RWPE1 (cell line): ENCODE measurements at places on chromosomes 4 and X.

DNA sequence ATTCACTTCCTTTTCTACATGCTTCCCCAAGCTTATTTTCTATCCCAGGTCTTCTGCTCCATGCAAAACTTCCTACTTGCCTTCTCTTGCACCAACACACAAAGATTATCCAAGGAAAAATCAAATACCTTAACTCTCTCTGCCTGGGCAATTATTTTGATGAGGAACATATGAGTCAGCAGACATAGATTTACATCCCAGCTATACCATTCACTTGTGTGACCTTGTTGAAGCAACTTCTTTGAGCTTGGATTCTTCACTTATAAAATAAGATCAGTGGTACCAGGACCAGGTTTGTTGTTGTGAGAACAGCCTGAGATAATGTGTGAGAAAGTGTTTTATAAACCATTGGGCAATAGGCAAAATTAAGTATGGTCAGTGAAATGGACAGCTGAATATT, 39.1 kb upstream of the TMEM192 start:
- peak; percentile 54 for DNase-seq

- peak; percentile 8 for DNase-seq
Measured at GRCh38 chr4:81688085-81688484, 216.4 kb upstream of the RASGEF1B start.

DNA sequence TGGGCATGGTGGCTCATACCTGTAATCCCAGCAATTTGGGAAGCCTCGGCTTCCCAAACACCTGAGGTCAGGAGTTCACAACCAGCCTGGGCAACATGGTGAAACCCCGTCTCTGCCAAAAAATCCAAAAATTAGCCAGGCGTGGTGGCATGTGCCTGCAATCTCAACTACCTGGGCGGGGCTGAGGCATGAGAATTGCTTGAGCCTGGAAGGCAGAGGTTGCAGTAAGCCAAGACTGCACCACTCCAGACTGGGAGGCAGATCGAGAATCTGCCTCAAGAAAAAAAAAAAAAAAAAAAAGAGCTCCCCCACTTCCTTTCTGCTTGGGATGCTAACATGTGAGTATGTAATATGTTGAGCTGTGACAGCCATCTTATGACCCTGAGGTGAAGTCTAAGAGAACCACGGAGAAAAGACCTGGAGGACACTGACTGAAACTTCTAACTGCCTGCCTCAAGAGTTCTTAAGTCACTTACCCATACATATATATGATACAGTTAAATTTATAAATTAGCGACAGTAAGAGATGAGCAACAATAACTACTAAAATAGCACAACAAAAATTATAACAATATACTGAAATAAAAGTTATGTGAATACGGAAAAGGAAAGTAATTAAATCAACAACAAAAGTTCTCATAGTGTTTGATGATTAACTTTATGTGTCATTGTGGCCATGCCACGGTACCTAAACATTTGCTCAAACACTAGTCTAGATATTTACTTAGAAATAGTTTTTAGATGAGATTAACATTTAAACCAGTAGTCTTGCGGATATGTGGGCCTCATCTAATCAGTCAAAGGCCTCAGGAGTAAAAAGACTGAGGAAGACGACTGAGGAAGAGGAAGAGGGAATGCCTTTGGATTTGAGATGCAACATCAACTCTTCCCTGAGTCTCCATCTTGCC, 178.3 kb downstream of the OPHN1 start:
- no peak for DNase-seq

DNA sequence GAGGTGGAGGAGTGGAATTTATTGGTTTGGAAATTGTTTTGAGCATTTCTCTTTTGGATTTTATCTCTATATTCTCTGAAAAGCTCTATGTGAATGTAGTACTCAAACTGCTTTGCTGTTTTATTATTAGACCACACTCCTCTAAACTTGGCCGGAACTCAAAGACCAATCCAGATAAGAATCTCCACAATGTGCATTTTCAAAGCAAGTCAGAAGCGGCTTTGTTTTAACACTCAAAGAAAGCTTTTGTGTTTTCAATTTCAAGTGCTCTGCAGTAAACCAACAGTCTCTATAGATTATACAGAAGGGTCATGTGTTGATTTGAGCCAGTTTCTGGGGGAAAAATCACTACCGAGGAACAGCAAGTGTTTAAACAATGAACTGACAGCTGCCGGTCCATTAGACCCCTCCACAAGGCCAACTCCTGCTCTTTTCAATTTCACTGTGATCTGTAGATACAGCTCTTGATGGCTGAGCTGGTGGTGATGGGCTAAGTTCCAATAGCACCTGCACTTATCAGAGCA, 79.4 kb downstream of the FTHL17 start:
- no peak for DNase-seq

DNA sequence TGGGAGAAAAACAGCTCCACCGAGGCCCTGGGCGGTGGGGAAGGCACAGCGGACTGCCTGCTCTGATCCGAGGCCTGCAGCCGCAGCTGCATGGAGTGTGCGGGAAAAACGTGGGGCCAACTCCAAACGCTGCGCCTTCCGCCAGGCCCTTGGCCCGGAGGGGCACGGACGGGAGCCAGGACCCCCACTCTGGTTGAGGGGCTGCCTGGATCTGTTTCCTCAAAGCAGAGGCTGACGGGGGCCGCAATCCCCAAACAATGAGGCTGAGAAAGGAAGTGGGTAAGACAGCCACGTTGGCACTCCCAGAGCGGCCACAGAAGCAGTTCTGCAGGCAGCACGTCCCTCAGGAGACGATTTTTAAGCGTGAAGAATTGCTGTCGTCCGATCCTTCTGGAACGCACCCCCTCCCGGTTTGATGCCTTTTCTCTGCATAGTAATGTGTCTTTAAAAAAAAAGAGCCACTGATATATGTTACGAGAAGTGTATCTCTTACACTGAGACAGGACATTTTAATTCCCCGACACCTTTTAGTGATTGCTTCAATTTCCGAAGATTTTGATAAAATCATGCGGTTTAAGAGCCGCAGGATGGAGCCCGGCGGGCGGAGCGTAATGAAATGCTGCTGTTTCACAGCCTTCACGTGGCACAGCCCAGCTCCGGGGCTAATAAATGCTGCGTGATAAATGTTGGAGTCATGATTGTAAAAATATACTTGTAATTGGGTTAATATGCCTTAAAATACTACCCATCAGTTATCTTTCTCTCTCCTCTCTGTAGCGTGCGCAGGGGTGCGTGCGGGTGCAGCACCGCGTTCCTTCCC, 85.7 kb downstream of the FAM53A start:
- no peak for DNase-seq

- DNase-seq = no peak
Measured at GRCh38 chr4:29405116-29405515, 1315.1 kb upstream of the PCDH7 start.

DNA sequence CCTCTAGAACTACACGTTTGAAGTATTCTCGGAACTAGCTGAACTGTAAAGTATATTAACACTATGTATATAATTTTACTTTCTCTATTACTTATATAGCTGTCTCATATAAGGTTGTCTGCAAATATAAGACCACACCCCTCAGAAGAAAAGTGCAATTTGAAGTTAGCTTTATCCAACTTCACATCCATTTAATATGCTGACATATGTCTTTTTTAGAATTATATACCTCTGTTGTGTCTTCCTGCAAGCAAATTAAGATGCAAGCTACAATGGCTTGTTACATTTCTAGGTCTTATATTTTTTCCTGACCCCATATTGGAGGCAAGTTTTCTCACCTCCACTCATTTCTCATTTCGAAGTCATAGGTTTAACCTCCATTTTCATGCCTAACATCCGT, 349.0 kb upstream of the AGA start:
- DNase-seq = no peak

DNA sequence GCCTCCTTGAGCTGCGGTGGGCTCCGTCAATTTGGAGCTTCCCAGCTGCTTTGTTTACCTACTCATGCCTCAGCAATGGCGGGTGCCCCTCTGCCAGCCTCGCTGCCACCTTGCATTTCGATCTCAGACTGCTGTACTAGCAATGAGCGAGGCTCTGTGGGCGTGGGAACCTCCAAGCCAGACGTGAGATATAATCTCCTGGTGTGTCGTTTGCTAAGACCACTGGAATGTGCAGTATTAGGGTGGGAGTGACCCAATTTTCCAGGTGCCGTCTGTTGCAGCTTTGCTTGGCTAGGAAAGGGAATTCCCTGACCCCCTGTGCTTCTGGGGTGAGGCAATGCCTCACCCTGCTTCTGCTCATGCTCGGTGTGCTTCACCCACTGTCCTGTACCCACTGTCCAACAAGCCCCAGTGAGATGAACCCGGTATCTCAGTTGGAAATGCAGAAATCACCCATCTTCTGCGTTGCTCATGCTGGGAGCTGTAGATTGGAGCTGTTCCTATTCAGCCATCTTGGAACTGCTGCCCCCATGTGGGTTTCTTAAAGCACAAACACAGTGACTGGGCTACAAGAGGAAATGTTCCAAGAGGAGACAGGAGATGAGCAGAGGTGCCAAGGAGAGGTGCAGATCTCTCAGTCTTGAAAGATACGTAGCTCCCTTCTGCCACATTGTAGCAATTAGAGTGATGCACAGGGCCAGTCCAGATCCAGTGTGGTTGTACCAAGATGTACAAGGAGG, 193.0 kb upstream of the IGFBP7 start:
- DNase-seq = no peak

DNA sequence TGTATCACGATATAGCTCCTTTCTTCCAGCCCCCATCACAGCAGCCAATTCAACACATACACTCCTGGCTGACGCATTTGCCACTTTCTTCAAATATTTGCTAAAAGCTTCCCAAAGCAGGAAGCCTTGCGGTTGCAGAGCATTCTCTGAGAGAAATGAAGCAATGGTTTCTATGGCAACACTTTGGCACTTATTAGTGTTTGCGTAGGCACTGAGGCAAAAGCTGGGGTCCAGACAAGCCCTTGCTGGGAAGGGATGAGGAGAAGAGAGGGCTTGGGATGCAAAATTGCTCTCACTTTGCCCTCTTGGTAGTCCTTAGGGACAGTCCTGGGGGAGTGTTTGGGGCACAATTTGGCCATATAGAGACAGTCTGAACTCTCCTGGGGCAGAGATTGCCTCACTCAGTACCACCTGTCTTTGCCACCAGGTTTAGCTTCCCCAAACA, 55.0 kb upstream of the PAK3 start:
- peak; percentile 45 for DNase-seq

DNA sequence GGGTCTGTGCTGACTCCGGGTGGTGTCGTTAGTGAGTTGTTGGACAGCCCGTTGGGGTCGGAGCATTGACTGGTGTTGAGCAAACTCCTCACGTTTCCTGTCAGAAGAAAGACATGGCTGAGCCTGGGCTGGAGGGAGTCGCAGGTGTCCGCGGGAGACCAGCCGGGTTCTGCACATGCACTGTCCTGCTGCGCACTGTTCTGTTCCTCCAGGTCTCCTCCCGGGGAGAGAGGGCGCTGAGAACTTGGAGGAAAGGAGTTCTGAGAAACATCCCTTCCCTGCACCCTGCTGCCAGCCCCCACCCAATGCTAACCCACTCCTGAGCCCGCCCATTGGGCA, 1.1 kb downstream of the ZNF141 start:
- no peak for DNase-seq

DNA sequence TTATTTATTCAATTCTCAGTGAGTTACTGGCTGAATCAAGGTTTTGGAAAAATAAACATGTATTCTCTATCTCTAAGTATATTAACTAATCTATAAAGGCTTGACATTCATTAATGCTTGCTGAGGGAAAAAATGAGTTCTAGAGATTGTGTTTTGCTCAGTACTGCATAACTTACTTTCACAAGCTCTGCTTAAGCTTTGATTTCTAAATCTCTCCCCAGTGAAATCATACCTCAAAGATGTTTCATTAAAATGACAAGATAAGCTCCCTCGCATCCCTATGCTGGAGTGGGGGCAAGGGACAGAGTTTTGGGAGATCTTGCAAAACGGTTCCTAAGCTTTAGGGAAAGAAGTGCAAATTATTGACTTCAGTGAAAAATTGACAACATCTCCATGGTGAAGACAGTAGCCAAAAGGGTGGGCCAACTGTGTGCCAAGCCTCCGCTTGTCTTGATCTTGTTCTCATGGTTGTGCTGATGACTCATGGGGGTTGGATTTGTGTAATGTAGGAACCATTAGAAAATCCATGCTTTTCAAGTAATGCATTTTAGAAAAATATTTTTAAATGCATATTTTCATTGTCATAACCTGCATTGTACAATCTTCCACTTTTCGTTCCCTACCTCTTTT, 521.4 kb downstream of the RPA4 start:
- DNase-seq = no peak

- DNase-seq = no peak
Measured at GRCh38 chr4:178086320-178086719, 644.1 kb upstream of the AGA start.

DNA sequence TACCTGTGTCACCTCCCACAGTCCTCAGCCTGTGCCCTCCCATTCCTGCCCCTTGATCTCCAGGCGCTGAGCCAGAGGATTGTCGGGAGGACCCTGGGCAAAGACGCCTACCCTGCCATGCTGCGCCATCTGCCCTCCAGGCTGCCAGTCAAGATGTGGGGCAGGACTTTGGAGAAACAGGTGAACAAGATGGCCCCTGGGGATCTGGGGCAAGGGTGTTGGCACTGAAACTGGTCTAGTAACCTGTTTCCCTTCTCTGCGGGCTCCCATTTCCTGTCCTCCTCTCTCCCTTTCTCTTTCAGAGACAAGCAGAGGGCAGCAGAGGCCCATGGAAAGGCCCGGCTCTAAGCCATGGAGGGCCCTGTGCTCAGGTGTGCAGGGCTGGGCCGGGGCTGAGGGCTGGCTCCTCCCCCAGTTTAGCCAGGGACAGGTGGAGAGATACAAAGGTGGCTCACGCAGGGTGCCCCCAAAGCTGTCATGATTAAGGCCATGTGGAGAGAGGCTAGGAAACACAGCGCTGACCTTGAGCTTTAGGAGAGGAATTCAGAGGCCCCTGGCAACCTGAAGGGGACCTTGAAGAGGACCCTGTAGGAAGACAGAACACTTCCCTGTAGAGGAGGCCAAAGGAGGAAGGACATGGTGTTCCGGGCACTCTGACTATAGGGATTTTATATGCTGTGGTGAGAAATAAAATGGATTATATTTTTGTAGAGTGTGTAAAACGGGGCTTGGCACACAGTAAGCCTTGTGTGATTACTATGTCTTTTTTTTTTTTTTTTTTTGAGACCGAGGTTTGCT, at the start of gene GLOD5:
Gene GLOD5 (plus strand): TSS at position 74 of the 798 bp plus-strand sequence. CDS start 44 bp downstream, at position 118.
- DNase-seq = peak; percentile 51

DNA sequence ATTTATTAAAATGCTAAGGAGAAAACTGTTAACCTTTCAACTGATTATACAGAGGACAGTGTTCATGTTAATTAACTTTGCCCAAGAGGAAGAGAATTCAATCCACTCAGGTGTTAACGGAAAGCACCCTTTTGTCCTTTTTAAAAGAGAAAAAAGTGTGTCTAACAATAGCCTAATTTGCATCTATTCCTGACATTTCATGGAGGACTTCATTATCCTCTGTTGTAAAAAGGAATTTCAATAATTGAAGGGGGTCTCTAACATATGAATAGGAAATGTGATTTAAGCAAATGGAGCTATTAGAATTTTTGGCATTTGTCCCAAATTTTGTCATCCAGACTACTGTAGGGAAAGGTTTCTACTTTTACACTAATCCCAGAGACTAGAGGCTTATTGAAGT, 44.6 kb upstream of the GC start:
- no peak for DNase-seq

DNA sequence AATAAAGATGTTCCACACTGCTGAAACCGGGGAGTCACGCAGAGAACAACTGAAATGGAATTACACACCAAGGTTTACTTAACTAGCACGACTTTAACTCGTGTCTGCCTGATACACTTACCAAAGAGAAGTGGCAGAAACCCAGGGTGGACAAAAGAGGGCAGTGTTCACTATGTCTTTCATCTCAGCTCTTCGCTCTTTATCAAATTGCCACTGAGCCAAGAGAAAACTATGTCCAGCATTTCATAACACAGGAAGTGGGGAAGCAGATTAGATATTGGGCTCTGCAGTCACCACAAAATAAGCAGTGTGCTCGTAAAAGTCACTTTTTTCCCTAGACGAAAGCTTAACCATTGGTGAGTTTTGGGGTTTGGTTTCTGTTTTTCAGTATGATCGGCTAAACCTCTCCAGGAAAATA, 155.7 kb downstream of the CHIC2 start:
- DNase-seq = peak; percentile 77
